ENCODE measurements at places on chromosomes 5 and 9.

DNA sequence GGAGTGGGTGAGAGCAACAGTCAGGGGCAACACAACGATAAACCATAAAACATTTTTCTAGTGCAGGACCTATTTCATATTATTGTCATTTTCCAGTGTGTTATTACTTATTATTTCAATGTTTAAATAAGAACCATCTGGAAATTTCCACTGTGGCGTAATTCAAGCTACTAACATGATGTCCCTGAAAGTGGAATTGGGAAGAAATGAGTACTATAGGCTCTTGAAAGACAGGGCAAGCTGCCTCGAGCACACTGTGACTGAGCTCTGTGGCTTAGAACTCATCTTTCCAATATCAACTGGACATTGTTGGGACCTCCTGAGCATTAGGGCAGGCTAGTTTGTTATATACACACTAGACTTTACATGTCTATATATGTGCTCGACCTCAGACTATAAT, 182.9 kb upstream of the RIOK2 start:
- DNase-seq, result no peak

GRCh38 chr5:37664551-37664950, 175.3 kb downstream of the GDNF start:
- no peak for DNase-seq

DNA sequence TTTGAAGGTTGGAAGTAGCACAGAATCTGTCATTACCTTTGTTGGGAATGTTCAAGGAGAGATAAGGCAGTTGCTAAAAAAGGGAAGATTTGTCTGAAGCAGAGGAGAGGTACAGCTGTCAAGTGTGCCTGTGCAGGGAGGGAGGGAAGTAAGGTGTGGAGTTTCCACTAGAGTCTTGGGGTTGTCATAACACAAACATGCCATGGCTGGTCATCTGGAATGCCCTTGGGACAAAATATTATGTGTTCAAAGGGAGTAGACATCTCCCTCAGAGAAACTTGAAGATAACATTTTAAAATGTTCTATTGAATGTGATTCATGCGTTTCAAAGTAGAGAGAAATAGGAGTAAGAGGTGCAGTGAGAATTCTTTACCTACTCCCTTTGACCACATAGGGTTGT, 95.0 kb downstream of the MUSK start:
- DNase-seq, result no peak

DNA sequence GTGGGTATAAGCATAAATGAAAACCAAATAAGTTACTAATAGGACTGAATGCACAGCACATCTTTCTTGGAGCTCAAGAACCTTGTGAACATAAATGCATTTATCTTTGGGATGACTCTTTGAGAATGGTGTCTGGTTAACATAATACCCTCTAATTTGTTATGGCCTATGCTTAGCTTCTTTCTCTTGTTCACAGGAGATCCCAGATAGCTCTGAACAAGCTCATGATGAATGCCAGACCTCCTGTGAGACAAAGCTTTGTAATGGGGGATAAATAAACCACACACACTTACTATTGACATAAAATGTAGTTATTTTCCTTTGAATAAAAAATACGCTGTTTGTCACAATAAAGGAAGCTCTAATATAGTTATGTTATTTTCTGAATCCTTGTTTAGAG, 111.5 kb downstream of the PSAT1 start:
- DNase-seq, result no peak

- DNase-seq, result no peak
Measured at GRCh38 chr9:9412241-9412640, 1200.6 kb downstream of the PTPRD start.

GRCh38 chr9:89879701-89880100, 274.9 kb downstream of the GADD45G start:
- no peak for DNase-seq

DNA sequence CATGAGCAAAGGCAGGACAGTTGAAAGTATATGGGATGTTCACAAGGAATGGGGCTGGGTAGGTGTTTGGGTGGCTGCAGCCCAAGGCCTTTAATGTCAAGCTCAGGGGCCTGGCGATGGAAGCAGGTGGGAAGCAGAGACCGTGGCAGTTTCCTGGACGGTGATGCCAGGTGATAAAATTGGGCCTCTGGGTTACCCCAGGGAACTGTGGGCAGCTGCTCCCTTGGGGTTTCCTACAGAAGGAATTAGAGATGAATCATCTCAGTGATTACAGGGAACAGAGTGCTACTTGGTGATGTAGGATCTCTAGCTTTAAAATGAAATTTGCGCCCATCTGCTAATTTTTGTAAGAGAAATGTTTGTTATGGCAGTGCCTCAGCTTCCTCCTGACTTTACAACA, 39.2 kb downstream of the TSTD2 start:
- no peak for DNase-seq

DNA sequence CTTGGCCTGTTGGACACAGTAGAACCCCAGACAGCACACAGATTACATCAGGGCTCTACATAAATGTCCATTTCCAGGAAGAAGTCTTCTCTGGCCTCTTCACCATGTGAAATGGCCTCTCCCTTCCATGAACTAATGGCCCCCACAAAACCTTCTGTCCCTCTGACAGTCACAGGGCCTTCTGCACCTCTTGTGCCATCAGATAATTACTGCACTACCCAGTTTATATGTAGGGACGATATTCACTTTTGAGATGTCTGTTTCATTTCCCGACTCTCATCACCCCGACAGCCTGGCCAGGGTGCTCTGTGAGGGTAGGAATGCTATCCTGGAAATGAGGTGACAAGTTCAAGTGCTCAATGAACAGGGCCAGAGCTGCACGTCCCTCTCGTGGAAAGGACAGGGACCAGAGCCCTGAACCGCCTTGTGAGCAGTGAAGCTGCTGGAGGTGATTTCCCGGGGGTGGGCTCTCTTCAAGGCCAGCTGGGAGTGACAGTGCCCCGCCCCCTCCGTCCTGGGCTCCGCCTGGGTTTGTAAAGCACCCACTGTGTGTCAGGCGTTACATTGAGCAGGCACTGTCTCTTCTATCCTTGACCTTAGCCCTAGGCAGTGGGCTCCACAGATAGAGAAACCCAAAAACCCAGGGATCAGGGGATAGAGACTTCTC, 3.0 kb upstream of the FAM78A start:
- no peak for DNase-seq

DNA sequence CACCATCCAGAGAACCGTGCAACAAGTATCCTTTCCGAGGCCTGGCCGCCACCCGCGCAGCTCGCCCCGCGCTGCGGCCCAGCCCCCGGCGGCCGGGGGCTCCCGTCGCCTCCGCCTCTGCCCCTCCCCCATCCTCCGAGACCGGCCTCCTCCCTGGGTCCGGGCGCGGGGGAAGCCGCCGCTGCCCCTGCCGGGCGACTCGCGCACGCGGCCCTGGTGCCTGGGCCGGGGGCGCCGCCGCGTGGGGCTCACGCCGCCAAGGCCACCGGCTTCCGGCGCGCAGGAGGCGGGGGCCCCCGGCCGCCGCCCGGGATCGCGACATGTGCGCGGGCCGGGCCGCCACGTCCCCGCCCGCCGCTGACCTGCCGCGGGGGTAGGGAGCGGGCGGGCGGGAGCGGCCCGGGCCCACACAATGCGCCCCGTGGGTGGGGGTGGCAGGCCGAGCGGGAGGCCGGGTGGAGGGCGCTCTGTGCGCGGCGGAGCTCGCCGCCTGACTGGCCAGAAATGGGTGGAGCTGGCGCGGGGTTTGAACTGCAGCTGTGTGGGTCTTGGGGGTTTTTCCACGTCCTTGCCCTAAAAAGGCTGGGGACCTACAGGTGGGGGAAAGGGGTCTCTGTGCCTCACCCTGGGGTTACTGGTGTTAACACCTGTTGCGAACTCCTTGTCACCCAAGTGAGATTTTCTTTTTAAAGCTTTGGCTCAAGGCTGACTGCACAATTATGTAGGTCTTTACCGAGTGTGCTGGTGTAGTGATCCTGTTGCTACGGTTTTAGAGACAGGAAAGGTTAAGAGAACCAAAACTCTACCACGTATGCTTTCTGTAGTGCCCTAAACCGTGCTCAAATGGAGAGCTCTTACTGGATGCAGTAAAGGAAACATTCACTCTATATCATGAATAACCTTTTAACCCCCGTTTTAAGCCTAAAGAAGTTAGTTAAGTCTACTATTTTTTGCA, 32.3 kb downstream of the TNPO1 start:
- DNase-seq, result peak; percentile 19

GRCh38 chr5:33774341-33774740, 117.4 kb downstream of the ADAMTS12 start:
- DNase-seq, result no peak

GRCh38 chr9:11915699-11916098, 777.5 kb upstream of the TYRP1 start:
- no peak for DNase-seq

DNA sequence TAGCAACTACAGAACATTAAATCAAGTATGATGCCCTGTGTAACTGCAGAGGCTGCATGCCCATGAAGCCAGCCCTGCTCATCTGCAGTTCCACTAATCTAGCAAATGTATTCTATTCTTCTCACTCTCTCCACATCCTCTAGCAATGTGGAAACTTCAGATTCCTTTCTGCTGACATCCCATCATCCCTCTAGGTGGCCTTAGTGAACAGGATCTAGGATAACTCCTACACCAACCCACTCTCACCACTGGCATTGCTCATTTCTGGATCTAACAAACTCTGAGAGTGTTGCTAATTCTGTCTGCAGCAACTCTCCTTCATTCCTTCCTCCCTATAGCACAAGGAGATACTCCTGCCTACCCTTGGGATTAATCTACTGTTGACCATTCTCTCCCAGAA, 80.8 kb downstream of the FAM81B start:
- no peak for DNase-seq

- no peak for DNase-seq
Measured at GRCh38 chr5:122755783-122756182, 19.1 kb upstream of the SNX2 start.

GRCh38 chr5:122297587-122298298, 14.3 kb upstream of the SNCAIP start:
- no peak for DNase-seq

- DNase-seq, result no peak
Measured at GRCh38 chr5:143236682-143237081, 166.8 kb downstream of the NR3C1 start.

- DNase-seq, result no peak
Measured at GRCh38 chr5:159601216-159601615, 270.9 kb upstream of the IL12B start.

- DNase-seq, result no peak
Measured at GRCh38 chr5:126871441-126871840, 94.5 kb downstream of the LMNB1 start.

GRCh38 chr5:179268399-179268952, 76.8 kb downstream of the ADAMTS2 start:
- no peak for DNase-seq

- DNase-seq, result no peak
Measured at GRCh38 chr5:137086342-137086741, 412.8 kb downstream of the SPOCK1 start.

GRCh38 chr5:1201327-1202025, at the start of gene SLC6A19:
Gene SLC6A19, plus strand, starts transcription at chr5:1201595. Its CDS starts 56 bp downstream, at chr5:1201651.
- no peak for DNase-seq

DNA sequence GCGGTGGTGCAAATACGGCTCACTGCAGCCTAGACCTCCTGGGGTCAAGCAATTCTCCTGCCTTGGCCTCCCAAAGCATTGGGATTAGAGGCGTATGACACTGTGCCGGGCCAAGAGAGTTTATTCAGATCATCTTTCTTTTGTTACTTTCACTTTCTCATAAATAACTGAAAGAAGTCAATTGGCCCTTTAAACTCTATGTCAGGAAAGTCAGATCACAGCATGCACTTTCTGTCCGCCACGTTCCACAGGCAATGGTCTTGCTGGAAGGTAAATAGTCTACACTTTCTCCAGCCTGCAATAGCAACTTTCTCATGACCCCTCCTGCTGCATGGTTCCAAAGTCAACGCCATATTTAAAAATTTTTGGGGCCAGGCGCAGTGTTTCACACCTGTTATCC, 6.5 kb upstream of the ARRDC1 start:
- DNase-seq, result no peak

GRCh38 chr9:68980341-68980914, 33.5 kb downstream of the PRKACG start:
- DNase-seq, result no peak

- no peak for DNase-seq
Measured at GRCh38 chr5:168611165-168611564, 32.0 kb upstream of the PANK3 start.

DNA sequence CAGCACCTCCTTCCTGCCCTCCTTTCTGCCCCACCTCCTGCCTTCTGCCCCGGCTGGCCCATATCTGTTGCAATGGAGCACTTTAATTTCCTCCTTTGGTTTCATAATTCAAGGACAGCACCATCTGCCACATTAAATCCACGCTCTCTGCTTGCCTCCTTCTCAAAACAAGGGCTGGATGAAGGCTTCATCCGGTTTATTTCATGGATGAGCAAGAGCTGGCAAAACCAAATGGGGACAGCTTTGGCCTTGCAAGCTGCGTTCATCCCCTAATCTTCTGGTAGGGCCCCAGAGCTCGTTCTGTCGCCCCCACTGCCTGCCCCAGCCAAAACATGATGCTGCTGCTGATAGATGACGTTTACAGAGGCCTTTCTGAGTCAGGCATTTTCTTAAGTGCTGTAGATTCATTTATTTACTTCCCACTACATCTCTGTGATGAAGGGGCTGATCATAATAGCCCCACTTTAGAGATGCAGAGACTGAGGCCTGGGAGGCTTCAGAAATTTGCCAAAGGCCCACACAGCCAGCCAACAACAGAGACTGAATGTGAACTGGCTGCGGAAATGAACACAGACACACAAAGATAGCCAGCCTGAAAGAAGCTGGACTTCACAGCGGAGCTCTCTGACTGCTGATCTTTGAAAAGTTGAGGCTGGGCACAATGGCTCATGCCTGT, 115.6 kb upstream of the CPEB4 start:
- DNase-seq, result no peak
